ENCODE measurements at places on chromosomes 1 and 21.

- no peak for DNase-seq
Measured at GRCh38 chr1:45913731-45914501, 110.5 kb downstream of the MAST2 start.

DNA sequence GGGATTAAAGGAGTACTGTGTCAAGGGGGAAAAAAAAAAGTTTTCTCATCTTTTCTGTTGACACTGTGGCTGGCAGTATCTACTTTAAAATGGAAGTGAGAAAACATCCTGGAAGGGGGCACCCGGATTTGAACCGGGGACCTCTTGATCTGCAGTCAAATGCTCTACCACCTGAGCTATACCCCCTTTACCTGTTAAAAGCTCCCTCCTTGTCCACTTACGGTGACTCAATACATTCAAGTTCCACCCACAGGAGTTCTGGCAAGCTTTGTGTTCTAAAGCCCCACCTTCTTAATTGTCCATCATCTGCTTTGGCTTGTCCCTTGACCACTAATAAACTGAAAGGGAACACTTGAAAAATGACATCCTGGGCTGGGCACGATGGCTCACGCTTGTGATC is 68.2 kb downstream of the FNBP1L start:
- no peak for DNase-seq

GRCh38 chr1:39692152-39693074 is 1.2 kb upstream of the HPCAL4 start:
- no peak for DNase-seq

DNA sequence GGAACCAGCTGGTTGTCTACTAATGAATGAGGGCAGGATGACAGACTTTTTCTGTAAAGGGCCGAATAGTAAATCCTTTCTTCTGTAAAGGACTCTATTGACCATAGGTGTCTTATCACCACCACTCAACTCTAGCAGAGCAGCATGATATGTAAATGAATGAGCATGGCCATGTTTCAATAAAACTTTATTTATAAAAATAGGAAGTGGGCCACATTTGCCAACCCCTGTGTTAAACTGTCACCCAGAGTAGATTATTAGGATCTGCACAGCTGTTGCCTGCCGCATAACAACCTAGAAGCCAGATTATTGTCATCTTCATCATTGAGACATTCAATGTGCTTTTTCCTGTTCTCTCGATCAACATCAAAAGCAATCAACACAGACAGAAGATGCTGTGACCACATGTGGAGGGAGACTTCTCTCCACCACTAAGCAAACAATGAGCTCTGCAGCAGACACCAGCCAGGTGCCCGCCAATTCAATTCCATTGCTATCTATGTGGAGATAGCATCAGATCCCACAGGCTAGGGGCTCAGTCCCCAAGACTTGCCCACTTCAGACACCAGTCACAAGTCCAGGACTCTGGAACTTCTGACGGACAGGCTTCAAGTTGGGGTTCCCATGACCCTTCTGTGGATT is 6.8 kb upstream of the EFHD2 start:
- no peak for DNase-seq

DNA sequence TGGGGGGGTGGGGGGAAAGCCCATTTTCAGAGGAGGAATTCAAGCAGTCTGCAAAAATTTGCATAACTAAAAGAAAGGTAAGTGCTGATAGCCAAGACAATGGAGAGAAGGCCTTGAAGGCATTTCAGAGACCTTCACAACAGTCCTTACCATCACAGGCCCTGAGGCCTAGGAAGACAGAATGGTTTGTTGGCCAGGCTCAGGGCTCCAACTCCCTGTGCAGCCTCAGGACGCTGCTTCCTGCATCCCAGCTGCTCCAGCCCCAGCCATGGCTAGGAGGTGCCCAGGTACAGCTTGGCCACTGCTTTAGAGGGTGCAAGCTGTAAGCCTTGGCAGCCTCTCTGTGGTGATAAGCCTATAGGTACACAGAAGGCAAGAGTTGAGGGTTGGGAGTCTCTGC is 571.6 kb downstream of the MATN1 start:
- no peak for DNase-seq

DNA sequence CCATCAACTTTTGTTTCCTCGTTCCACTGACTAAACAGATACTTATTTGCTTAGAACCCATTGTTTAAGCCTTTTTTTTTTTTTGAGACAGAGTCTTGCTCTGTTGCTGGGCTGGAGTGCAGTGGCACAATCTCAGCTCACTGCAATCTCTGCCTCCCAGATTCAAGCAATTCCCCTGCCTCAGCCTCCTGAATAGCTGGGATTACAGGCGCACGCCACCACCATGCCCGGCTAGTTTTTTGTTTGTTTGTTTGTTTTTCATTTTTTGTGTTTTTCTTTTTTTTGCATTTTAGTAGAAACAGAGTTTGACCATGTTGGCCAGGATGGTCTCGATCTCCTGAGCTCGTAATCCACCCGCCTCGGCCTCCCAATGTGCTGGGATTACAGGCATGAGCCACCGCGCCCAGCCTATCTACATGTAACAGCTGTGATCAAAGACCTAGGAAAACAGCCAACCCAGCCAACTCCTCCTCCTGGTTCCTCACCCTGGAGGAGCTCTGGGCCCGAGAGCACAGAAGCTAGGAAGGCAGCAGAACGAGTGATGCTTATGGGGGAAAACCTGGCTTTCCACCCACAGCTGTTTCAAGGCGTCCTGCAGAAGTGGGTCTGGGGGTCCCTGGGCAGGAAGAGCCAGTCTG is 32.9 kb downstream of the KCNN3 start:
- peak; percentile 73 for DNase-seq
